ENCODE measurements at places on chromosomes 16 and 17.

DNA sequence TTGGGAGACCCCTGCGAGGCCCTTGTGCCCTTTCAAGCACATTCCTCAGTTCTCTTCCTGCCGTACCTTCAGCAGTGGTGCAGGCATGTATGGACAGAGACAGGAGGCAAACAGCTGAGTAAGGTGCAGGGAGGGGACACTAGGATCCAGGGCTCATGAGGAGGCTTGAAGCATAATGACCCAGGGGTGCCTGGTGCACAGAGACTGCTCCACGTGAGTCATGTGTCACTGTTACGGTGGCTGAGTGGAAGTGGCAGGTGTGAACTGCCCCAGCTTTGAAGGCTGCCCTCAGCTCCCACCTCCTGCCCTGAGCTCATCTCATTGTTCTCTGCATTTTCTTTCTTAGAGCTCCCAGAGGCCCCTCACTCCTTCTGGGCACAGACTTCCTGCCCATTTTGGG is 124.8 kb downstream of the NTN1 start:
- DNase-seq = no peak

GRCh38 chr17:9018726-9019125 is 2.6 kb upstream of the NTN1 start:
- DNase-seq = no peak

GRCh38 chr17:30922235-30923030 is 688 bp downstream of the ADAP2 start:
- DNase-seq = no peak

- DNase-seq = no peak
These were observed 14.2 kb upstream of the IL21R start for GRCh38 chr16:27387724-27388123.

DNA sequence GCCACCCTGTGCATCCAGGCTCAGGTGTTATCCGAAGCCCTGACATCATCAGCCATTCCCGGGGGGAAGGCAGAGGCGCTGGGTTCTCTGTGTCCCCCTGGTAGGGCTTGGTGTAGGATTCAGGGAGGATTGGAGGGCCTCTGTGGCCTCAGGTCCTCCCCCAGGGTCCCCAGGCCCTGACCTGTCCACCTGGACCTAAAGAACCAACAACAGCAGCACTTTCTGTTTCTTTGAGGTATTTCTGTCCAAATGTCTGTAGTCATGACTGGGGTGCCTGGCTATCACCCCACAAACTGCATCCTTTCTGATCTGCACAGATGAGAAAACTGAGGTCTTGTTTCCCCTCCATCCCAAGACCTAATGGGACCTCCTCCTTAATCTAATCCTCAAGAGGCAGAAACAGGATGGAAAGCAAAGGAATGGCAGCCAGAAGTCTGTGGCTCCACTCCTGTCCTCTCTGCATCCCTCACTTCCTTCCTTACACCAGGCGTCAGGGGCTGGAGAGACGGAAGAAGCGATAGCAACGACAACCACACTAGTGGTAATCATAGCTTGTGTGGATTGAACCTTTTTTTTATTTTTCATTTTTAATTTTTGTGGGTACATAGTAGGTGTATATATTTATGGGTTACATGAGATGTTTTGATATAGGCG is 11.8 kb downstream of the NLRC5 start:
- DNase-seq = no peak

- DNase-seq = no peak
These were observed 41.6 kb downstream of the HSBP1 start for GRCh38 chr16:83849421-83849820.

- no peak for DNase-seq
These were observed 29.2 kb downstream of the SMG6 start for GRCh38 chr17:2274414-2274813.

- no peak for DNase-seq
These were observed 1.3 kb downstream of the RAB37 start for GRCh38 chr17:74738051-74738996.

GRCh38 chr16:50925758-50926357 is 184.0 kb downstream of the CYLD start:
- no peak for DNase-seq

DNA sequence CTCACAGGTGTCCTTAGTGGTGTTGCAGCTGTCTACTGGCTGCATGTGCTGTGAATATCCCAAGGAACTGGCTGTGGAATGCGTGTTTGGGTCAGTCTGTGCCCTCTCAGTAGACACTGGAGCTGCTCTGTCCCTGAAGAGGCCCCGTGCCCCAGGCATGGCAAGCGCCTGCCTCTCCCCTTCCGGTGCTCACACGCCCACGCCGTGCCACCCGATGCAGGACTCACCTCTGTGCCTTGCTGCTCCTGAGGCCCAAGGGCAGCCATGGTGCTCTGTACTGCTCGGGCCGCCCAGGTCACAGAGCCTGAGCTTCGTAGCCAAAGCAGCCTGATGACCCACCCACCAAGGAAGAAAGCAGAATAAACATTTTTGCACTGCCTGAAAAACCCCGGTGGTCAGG is 10.0 kb downstream of the RGS11 start:
- no peak for DNase-seq

- DNase-seq = no peak
These were observed 58.7 kb downstream of the PLXDC1 start for GRCh38 chr17:39092692-39093230.

DNA sequence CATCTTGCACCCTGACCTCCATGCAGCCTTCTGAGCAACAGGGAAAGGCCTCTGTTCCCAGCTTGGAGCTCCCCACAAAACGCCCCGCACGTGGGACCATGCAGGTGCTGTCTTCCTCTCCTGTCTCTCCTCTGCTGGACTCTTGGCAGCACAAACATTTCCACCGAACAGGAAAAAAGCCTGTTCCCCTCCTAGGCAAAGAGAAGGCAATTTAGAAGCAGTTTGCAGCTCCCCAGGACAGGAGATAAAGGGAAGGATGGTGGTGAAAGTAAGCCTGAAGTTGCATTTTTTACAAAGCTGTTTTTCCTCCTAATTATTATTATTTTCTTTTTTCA is 7.7 kb upstream of the CIBAR2 start:
- no peak for DNase-seq

- DNase-seq = no peak
These were observed 1327.3 kb upstream of the GOT2 start for GRCh38 chr16:60061396-60061795.

DNA sequence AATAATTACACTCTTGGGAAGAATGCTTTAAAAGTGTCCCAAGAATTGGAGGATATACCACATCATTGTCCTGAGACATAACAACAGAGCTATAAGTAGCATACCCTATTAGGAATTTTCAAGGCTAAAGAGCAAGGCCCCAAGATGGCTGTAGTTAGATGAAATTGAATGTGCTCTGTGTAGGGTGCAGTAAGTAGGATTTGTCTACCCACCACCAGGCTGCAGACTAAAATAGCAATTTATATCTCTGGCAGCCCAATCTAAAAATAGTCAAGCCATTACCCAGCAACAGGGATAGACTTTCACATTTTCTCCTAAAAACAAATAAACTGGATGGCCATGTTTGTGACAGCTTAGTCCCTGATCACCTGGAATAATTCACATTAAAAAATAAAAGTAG is 5.6 kb downstream of the MMD start:
- no peak for DNase-seq

DNA sequence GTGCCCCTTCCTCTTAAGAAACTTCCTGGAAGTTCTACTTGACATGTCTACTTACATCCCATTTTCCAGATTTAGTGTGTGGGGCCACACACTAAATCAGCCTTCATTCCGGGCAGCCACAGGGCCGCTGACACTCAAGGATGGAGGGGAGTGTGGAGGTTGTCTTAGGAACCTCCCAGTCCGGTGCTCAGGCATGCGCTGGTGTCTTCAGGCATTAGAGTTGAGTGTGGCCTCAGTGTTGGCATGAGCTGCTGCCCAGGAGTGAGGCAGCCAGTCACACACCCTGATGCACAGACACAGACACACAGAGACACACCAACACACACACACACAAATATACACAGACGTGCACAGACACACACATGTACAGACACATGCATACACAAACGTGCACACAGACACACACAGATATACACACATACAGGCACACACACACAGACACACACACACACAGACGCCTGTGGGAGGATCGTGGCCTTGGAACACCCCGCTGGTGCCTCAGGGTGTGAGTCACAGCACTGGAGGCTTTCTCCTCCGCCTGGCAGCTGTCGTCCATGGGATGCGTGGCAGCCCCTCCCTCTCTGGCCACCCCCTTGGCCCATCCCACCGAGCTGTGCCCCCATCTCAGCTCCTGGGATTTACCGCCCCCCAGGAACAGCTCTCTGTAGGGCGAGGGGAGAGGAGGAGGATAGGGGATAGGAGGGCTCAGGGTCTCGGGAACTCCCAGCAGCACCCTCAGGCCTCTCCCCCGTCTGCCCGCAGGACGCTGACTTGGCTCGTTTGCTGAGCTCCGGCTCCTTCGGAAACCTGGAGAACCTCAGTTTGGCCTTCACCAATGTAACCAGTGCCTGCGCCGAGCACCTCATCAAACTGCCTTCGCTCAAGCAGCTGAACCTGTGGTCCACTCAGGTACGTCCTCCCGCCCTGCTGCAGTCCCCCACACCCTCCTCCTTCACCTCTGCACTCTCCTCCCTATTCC is 75.6 kb upstream of the PLCG2 start:
- peak; percentile 53 for DNase-seq

DNA sequence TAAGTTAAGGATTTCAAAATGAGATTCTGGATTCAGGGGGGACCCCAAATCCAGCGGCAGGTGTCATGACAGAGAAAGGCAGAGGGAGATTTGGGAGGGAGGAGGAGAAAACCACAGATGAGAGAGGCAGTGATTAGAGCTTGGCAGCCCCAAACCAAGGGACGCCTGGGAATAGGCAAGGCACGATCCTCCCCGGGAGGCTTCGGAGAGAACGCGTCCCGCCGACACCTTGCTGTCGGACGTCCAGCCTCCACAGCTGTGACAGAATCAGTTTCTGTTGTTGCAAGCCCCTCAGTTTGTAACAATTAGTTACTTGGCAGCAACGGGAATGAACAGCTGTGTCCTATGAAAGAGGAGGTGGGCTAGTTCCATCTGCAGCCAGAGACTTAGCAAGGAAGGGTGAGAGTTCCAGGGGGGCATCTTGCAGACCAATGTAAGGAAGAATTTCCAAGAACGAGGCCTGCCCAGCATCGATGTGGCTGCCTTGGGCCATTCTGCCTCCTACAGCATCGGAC is 110.7 kb upstream of the SDK2 start:
- DNase-seq = no peak

- no peak for DNase-seq
These were observed 270.6 kb downstream of the FTO start for GRCh38 chr16:53974484-53975080.

DNA sequence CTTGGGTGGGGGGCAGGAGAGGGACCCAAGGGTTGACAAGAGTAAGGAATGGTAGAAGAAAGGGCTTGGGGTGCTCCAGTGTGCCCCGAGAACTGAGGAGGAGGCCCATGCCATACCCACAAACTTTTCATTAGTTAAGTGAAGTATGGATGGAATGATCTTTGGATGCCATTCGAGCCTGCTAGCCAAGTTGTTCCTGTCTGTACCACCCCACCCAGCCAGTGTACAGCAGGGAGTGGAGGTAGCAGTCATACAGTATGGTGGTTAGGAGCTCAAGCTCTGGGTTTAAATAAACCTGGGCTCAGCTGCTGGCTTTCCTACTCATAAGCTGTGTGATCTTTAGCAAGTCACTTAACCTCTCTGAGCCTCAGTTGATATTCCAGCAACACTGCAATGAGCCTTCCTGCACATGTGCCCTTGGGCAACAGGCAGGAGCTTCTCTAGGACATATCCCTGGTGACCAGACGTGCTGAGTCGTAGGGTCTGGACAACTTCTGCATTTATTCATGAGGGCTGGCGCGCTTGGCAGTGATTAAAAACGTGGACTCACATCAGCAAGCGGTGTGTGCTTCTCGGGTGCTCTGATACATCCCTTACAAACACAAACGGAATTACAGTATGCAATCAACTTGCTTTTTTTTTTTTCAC is 22.9 kb downstream of the ITPRIPL2 start:
- DNase-seq = no peak

DNA sequence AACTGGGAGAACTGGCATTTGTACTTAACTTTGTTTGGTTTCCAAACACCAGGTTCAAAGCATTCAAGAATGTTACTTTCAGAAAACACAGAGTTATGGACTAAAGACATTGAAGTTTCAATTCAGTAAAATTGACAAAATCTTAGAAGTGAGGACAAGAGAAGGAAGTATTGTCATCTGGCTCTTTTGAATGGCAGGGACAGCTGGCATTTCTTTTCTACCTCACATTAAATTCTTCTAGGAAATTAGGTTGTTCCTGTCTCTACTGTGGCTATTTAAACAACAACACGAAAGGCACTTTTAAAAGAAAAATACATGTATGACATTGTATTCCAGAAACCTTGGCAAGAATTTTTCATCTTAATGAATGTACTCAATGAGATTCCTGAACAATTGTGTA is 600.0 kb upstream of the CA10 start:
- DNase-seq = no peak

GRCh38 chr17:75540923-75541503 is 15.5 kb downstream of the LLGL2 start:
- no peak for DNase-seq

- DNase-seq = no peak
These were observed 18.9 kb downstream of the C17orf75 start for GRCh38 chr17:32323046-32323445.

DNA sequence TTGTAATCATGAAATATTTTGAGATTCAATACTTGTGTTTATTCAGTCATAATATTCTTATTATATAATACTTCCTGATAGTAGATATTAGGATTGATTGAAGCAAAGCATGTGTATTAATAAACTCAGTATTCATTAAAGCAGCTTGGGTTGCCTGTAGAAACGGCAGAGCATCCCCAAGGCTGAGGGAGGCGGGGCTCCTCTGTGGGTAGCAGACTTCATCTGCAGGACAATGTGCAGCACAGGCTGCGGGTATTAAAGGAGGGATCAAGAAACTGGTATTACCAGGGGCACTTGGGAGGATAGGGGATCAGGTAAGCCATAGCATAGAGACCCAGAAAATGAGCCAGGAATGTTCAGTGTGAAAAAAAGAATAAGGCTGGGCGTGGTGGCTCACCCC is 213.6 kb downstream of the PRKCA start:
- no peak for DNase-seq

- DNase-seq = peak; percentile 11
These were observed 39.7 kb upstream of the IRX3 start for GRCh38 chr16:54326266-54326662.

- peak; percentile 63 for DNase-seq
These were observed 231.9 kb downstream of the SEC14L1 start for GRCh38 chr17:77372444-77373298.

- DNase-seq = no peak
These were observed 46.9 kb downstream of the TEKT5 start for GRCh38 chr16:10647721-10648296.

DNA sequence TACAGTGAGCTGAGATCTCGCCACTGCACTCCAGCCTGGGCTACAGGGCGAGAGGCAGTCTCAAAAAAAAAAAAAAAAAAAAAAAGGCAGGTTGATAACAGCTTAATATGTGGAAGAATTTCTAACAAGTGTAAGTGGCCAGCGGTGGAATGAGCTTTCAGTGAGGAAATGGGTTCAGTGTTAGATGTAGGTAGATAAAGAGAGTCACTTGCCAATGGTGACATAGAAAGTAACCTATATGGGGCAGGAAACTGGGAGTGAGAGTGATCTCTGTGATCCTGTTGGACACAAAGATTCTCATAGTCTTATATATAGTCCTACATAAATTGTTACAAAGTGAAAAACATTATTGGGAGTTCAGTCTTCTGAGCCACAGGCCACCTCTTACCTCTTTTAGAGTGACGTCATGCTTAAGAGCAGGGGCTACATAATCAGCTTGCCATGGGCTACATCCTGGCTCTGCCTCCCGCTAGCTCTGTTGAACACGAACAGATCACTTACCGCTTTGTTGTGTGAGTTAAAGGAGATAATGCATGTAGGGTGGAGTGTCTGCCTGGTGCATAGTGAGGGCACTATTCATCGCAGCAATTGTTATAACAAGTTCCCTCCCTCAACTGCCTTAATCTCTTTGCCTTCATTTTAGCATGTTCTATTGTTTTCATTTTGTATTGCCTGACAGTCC is 110.2 kb upstream of the ELAC2 start:
- DNase-seq = no peak

Measured in hypothalamus (tissue), 51 donors.